ENCODE measurements at places on chromosomes 12 and 14.
A peak's percentile ranks its signal among the peaks of the same experiment; 100 is the strongest.

GRCh38 chr12:67692966-67693365 lies 44.4 kb downstream of the DYRK2 start:
- no peak for DNase-seq

DNA sequence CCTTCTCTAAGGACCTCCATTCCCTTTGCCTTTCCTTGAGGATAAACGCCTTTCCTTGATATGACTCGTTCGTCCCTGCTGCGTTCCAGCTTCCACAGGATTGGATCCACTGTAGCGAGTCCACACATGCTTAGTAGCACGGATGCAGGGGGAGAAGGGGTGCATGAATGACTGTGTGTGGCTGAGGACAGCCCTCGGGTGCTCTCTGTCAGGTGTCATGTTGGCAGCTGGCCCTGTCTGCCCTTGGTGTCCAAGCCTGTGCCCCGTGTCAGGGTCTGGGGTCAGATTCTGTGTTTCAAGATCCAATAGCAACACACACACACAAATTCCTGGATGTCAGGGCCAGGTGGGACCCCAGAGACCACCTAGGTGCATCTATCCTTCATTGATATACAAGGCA lies 17.5 kb upstream of the KRT80 start:
- no peak for DNase-seq

DNA sequence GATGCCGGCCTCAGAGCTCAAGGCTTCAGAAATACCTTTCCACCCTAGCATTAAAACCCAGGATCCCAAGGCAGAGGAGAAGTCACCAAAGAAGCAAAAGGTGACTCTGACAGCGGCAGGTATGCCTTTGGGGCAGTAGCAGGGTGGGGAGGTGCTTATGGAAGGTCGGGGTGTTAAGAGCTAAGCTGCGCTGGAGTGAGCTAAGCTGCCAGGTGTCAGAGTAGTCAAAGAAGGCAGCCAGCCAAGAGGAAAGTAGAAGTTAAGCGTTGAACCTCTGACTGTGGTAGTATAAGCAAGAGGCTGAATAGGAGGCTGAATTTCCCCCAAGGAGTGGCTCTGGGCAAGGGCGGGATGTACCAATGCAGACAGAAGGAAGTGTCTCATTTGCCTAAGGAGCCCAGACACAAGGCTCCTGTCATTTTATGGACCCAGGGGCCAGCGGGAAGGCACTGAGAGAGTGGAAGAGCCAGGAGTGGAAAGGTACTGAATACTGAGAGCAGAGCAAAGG lies 29.2 kb downstream of the DYRK4 start:
- DNase-seq = peak; percentile 63

GRCh38 chr12:64665514-64665913 lies 55.2 kb downstream of the RASSF3 start:
- no peak for DNase-seq

DNA sequence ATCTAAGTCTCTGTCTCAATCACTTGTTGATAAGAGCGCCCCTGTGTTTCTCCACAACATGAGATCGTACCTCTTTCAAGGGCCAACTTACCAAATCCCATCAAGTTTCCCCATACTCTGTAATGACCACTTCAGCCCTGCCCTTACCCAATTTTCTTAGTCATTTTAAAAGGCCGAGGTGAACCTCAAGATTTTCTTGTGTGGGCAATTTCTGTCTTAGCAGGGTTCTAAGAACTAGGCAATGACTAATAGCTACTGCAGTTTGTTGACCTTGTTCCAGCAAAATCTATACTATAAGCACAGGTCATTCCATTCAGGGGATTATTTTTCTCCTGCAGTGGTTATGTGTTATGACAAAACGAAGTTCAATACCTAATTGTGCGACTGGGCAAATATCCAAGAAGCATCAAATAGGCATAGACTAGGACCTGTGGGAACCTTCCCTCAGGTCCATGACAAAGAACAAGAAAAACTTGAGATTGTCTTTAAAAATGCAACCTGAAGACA lies 359.8 kb downstream of the PCNX1 start:
- DNase-seq = no peak

DNA sequence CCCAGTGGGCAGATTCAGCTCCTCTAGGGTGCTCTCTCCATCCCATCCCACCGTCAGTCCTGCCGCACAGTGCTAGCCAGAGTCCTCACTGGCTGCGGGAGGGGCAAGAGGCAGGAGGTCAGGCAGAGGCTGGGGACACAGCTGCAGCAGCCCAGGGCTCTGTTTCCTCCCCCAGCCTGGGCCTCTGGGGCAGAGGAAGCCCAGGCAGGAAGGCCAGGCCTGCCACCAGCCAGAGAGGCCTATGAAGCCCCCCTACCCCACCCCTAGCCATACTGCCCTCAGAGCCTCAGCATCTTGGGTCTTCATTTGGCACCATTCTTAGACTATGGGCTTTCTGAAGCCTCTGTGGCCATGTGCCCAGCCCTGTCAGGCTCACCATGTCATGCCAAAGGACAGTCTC lies 3.4 kb downstream of the ACVRL1 start:
- DNase-seq = no peak

DNA sequence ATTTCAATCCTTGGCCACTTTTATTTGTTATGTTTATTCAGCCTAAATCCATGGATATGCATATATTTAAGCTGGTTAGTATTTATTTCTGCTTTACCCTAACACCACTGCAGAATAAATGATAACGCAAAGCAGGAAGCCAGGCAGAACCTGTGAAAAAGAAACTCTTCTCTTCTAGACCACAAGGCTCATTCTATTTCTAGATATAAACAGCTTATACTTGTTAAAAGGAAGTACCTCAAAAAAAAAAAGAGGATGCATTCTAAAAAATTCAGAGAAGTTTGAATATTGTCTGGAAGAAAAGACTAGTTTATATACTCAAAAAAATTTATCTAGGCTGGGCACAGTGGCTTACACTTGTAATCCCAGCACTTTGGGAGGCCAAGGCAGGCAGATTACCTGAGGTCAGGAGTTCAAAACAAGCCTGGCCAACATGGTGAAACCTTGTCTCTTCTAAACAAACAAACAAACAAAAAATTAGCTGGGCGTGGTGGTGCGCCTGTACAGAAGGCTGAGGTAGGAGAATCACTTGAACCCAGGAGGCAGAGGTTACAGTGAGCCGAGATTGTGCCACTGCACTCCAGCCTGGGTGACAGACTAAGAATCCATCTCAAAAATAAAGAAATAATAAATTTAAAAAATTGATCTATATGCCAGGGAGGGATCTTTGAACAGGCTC lies 55.8 kb downstream of the GALNT4 start:
- no peak for DNase-seq

All from WERI-Rb-1 (cell line).